ENCODE measurements at places on chromosomes 7 and 10. TPM values are rescaled to one million over a fixed set of nuclear protein-coding genes. Genes with fewer than 3 reads are reported as not detected.

Gene FZD1
- total RNA-seq: 2.1 TPM

Gene ARHGEF35
- total RNA-seq: 0.33 TPM

Gene HOXA11
- 0.70 TPM for total RNA-seq

Gene ICA1
- total RNA-seq: 0.86 TPM

Gene GPNMB
- 3.4 TPM for total RNA-seq

Measured in A549 treated with GW870086 at 1 μM for 4 hours (cell line).